ENCODE measurements at places on chromosomes 4 and X. TPM values are rescaled to one million over a fixed set of nuclear protein-coding genes. Genes with fewer than 3 reads are reported as not detected.

SLC9B1 gene
- 6.9 TPM for total RNA-seq

ADRA2C gene
- total RNA-seq = 2.2 TPM

NEK1 gene
- total RNA-seq = 28.8 TPM

CORIN gene
- total RNA-seq = 0.31 TPM

STK32B gene
- total RNA-seq = 38.5 TPM

HSFX2 gene
- 1.9 TPM for total RNA-seq

SSX2 gene
- not detected for total RNA-seq
